ENCODE measurements at places on chromosomes 4 and X.
A peak's percentile ranks its signal among the peaks of the same experiment; 100 is the strongest.

DNA sequence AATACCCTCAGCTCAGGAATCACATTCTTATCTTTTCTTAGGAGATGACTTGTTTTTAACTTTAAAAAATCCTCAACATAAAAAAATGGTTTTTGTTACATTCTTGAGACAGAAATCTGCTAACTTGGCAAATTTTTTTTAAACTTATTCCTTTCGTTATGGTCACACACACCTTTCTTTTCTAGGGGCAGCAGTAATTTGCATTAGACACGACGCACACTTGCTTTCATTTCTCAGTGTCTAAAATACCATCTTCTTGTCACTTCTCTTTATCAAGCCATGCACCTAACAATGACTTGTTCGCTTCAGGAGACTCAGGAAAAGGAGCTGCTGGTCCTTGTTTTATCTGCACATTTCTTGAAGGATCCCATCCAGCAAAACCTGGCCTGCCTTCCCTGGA, 112.6 kb upstream of the TBL1X start:
- no peak for DNase-seq

- no peak for DNase-seq
Observed at GRCh38 chr4:150491132-150492049, 90.6 kb upstream of the MAB21L2 start.

GRCh38 chrX:79096145-79096556, 48.3 kb upstream of the GPR174 start:
- no peak for DNase-seq

DNA sequence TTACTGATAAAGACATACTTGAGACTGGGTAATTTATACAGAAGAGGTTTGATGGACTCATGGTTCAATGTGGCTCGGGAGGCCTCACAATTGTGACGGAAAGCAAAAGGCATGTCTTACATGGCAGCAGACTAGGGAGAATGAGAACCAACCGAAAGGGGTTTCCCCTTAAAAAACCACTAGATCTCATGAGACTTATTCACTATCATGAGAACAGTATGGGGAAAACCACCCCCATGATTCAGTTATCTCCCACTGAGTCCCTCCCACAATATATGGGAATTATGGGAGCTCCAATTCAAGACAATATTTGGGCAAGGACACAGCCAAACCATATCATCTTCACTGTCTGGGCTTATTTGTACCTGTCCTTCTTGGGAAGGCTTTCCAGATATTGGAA, 22.8 kb upstream of the MUC7 start:
- DNase-seq = no peak

DNA sequence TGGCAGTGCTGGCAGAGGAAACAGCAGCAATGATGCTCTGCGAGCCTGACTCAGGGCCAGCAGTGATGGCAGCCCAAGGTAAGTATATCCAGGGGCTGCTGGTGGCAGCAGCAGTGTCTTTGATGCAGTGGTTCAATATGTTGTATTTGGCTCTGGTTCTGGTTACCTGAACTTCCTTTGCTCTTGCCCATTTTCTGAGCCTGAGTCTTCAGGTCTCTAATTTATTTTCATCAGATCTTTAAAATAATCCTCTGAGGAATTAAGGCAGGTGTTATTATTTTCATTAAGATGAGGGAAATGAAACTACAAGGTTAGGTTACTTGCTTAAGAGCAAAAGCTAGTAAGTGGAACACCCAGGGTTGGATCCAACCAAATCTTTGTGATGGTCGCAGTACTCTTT, 102.8 kb upstream of the BMP2K start:
- DNase-seq = no peak

GRCh38 chr4:174058846-174059245, 224.6 kb downstream of the FBXO8 start:
- DNase-seq = no peak

GRCh38 chrX:103879339-103879738, 47.3 kb upstream of the RAB9B start:
- DNase-seq = no peak

- no peak for DNase-seq
Observed at GRCh38 chr4:1205586-1206298, 33.4 kb upstream of the SPON2 start.

- no peak for DNase-seq
Observed at GRCh38 chrX:2316534-2316933, 184.2 kb downstream of the DHRSX start.

- no peak for DNase-seq
Observed at GRCh38 chr4:141416219-141416618, 195.5 kb downstream of the ZNF330 start.

- peak; percentile 1 for DNase-seq
Observed at GRCh38 chrX:68440940-68441339, 7.6 kb upstream of the OPHN1 start.

- no peak for DNase-seq
Observed at GRCh38 chr4:57114973-57115372, 4.8 kb upstream of the IGFBP7 start.

DNA sequence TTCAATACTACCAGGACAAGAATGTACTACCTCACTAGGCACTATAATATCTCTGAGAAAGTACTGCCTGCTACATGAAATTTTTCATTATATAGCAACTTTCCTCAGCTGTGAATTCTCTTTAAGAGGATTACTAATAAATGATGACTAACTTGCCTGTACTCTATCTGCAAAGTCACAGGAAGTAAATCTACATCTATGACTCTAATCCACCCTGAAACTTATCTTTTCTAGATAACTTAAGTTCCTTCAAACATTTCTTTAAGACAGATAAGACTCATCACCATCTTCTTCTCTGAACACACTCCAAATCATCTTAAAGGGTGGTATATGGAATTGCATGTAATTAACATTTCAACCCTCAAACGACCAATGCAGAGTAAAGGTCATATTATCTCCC, 28.8 kb downstream of the RPS6KA3 start:
- DNase-seq = no peak

GRCh38 chr4:336099-336892, 1.3 kb upstream of the ZNF141 start:
- no peak for DNase-seq

DNA sequence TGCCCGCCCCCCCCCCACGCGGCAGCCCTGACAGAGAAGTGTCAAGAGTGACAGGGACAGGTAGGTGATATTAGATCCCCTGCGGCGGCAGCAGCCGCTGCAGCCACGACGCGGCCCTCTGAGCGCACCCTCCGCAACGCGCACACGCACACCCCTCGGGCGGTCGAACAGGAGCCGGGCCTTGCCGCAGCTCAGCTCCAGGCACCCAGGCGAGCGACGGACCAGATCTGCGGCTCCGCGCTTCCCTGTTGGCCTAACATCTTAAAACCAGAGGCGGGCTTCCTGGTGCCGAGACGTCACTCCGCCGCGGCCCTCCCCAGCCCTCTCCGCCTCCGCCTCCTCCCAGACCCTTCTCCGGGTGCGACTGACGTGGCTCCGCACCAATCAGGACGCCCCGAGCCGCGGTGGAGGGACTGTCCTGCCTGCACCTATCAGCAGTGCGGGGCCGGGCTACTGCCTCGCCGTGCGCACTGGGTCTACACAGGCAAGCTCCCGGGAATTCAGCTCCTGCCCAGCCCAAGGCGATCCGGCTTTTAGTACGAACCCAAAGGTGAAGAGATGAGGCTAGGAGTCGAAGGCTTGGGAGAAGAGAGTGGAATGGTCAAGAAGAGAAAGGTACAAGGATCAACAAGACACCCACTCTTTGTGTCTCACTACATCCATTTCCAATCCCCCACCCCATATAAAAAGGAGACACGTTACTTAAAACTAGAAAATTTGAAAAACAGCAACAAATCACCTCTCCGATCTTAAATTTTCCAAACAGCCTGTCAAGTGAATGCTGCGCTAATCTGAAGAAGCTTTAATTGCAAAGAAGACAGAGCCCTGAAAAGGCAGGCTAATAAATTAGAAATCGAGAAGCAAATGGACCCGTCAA, at the start of gene PITX2:
PITX2 (minus strand) TSS at position 237 of the 877 bp plus-strand sequence. CDS start 617 bp downstream, outside the sequence.
- DNase-seq = peak; percentile 97

GRCh38 chr4:94934864-94935263, 177.1 kb downstream of the BMPR1B start:
- DNase-seq = no peak

- no peak for DNase-seq
Observed at GRCh38 chrX:152656890-152657289, 19.2 kb downstream of the GABRQ start.

- DNase-seq = no peak
Observed at GRCh38 chrX:38154818-38155217, 65.9 kb downstream of the SRPX start.

GRCh38 chrX:53354669-53355068, 67.8 kb downstream of the SMC1A start:
- no peak for DNase-seq

- DNase-seq = no peak
Observed at GRCh38 chr4:153314915-153315314, 29.6 kb upstream of the MND1 start.

- no peak for DNase-seq
Observed at GRCh38 chr4:35182451-35182850, 1061.9 kb downstream of the ARAP2 start.

DNA sequence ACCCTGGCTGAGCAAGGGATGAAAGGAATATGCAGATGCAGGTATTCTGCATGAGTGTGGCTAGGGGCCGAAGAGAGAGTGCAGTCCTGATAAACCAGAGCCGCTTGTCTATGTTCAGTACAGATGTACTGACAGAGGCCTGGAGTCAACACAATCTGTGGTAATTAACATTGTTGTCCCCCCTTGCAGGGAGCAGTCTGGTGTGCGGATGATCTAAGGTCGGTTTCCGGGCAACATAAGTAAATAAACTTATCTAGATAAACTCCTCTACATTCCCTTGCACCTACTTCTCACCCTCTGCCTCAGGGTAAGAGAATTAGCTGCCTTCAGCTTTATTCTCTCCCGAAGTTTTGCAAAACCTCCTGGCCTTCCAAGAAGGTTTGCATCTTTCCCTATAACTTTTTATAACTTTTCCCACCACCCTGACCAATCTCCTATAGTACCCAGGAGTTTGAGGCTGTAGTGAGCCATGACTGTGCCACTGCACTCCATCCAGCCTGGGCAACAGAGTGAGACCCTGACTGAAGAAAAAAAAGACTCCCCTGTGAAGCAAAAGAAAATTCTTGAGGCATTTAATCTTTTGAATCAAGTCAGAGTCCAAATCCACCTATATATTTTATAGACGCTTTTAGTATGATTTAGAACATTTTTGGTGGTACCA, 26.6 kb downstream of the SNX25 start:
- DNase-seq = no peak

DNA sequence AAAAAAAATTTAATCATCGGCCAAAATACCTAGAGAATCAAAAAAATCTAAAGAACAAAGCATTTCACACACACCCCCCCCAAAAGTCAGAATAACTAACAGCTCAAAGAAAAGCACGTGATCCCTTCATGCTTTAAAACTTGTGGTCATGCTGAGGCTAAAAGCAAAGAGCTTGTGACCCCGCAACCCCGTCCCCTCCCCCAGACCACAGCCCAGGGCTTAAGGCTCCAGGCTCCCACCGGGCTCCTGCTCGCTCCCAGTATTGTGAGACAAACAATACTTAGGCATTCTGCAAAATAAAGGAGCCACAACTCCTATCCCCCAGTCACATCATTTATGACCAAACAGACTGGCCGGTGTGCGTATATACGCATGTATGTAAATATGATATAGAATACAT, 62.1 kb upstream of the CCDC160 start:
- no peak for DNase-seq

- no peak for DNase-seq
Observed at GRCh38 chrX:30309139-30309571, at the start of gene NR0B1. TSS of gene NR0B1 (minus strand) at chrX:30309390. CDS start at chrX:30309363, 27 bp downstream.
